ENCODE measurements at places on chromosomes 7 and 10. TPM values are rescaled to one million over a fixed set of nuclear protein-coding genes. Genes with fewer than 3 reads are reported as not detected.
A peak's percentile ranks its signal among the peaks of the same experiment; 100 is the strongest.

DNA sequence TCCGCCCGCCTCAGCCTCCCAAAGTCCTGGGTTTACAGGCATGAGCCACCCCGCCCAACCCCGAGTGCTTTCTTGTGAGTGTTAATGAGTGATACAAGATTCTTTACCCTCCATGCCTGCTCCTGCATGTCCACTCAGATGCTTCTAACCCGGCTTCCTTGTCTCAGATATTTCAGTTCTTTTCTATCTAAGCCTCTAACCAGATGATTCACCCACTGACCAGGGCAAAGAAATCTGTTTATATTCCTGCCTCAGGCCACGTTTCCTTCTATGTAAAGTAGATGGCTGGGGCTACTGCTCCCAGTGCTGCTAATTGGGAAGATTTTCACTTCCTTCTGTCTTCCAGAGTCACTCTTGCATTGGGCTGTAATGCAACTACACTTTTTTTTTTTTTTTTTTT lies 395.1 kb upstream of the ANKRD30A start:
- H3K36me3 ChIP-seq = no peaks in the 10 kb centered on the region
- no peak for DNase-seq
- H3K4me3 ChIP-seq = no peak overlapping the region
- peaks cover 15% of the 10 kb centered on the region for H3K4me1 ChIP-seq
- no peak overlapping the region for H3K27ac ChIP-seq
- no peaks in the 10 kb centered on the region for H3K27me3 ChIP-seq

GRCh38 chr10:27470885-27471284 lies 33.2 kb upstream of the RAB18 start:
- H3K4me3 ChIP-seq = no peak overlapping the region
- no peak overlapping the region for H3K27ac ChIP-seq
- no peak for DNase-seq
- H3K36me3 ChIP-seq = no peaks in the 10 kb centered on the region
- no peaks in the 10 kb centered on the region for H3K4me1 ChIP-seq

GRCh38 chr10:14608381-14609001 lies 166.2 kb downstream of the FAM107B start:
- H3K4me1 ChIP-seq = peaks cover 22% of the 10 kb centered on the region
- DNase-seq = no peak
- no peaks in the 10 kb centered on the region for H3K36me3 ChIP-seq
- H3K4me3 ChIP-seq = no peak overlapping the region
- H3K27me3 ChIP-seq = no peaks in the 10 kb centered on the region

GRCh38 chr7:137411446-137411845 lies 67.9 kb upstream of the PTN start:
- DNase-seq = no peak
- no peak overlapping the region for H3K4me3 ChIP-seq
- no peak overlapping the region for H3K27ac ChIP-seq
- H3K27me3 ChIP-seq = peaks cover 7% of the 10 kb centered on the region

GRCh38 chr7:32056767-32057166 lies 13.4 kb downstream of the PDE1C start:
- H3K4me3 ChIP-seq = no peak overlapping the region
- no peak for DNase-seq
- peaks cover 28% of the 10 kb centered on the region for H3K4me1 ChIP-seq
- H3K36me3 ChIP-seq = no peaks in the 10 kb centered on the region
- no peak overlapping the region for H3K27ac ChIP-seq

DNA sequence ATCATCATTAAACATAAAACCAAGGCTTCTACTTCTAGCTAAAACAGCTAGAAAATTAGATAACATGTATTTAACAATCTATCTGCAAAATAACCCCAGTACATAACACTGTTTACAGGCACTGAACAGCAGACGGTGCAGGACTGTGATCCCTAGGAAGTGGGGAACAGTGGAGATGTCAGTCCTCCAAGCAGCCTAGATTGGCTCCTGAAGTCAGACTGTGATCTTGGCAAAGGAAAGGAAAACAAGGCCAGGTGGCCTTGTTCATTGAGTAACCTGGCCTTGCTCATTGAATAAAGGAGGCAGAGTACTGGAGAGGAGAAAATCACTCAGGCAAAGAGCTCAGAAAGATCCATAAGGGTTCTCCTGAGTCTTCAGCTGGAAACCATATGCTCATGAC lies 77.7 kb upstream of the DIP2C start:
- H3K36me3 ChIP-seq = no peaks in the 10 kb centered on the region
- no peaks in the 10 kb centered on the region for H3K4me1 ChIP-seq
- no peak overlapping the region for H3K27ac ChIP-seq
- DNase-seq = no peak
- no peak overlapping the region for H3K4me3 ChIP-seq

- peaks cover 4% of the 10 kb centered on the region for H3K4me1 ChIP-seq
- H3K27me3 ChIP-seq = peaks cover 80% of the 10 kb centered on the region
- H3K4me3 ChIP-seq = peak overlapping the region; percentile 30
- no peaks in the 10 kb centered on the region for H3K36me3 ChIP-seq
- H3K27ac ChIP-seq = no peak overlapping the region
These were observed 559 bp downstream of the KCNMA1 start for GRCh38 chr10:77636967-77637531.

GRCh38 chr7:24898691-24899090 lies 81.3 kb downstream of the OSBPL3 start:
- no peak for DNase-seq
- H3K4me3 ChIP-seq = no peak overlapping the region
- H3K27ac ChIP-seq = no peak overlapping the region
- H3K4me1 ChIP-seq = no peaks in the 10 kb centered on the region

Gene SYT15
- 0.64 TPM for total RNA-seq

Gene SFMBT2
- 11.8 TPM for total RNA-seq

Gene GIGYF1
- 47.4 TPM for total RNA-seq

Gene RET
- total RNA-seq = 70.1 TPM

GRCh38 chr10:98267069-98267893 lies 713 bp downstream of the LOXL4 start:
- no peaks in the 10 kb centered on the region for H3K36me3 ChIP-seq
- DNase-seq = no peak
- no peak overlapping the region for H3K27ac ChIP-seq
- H3K4me3 ChIP-seq = peak overlapping the region; percentile 21
- no peaks in the 10 kb centered on the region for H3K4me1 ChIP-seq

Gene SLC35B4
- 22.1 TPM for total RNA-seq

GRCh38 chr7:102412548-102412947 lies 16.4 kb downstream of the PRKRIP1 start:
- peak; percentile 55 for DNase-seq
- peaks cover 74% of the 10 kb centered on the region for H3K36me3 ChIP-seq
- H3K27ac ChIP-seq = no peak overlapping the region
- H3K4me1 ChIP-seq = no peaks in the 10 kb centered on the region
- no peak overlapping the region for H3K4me3 ChIP-seq
- H3K27me3 ChIP-seq = no peaks in the 10 kb centered on the region

DNA sequence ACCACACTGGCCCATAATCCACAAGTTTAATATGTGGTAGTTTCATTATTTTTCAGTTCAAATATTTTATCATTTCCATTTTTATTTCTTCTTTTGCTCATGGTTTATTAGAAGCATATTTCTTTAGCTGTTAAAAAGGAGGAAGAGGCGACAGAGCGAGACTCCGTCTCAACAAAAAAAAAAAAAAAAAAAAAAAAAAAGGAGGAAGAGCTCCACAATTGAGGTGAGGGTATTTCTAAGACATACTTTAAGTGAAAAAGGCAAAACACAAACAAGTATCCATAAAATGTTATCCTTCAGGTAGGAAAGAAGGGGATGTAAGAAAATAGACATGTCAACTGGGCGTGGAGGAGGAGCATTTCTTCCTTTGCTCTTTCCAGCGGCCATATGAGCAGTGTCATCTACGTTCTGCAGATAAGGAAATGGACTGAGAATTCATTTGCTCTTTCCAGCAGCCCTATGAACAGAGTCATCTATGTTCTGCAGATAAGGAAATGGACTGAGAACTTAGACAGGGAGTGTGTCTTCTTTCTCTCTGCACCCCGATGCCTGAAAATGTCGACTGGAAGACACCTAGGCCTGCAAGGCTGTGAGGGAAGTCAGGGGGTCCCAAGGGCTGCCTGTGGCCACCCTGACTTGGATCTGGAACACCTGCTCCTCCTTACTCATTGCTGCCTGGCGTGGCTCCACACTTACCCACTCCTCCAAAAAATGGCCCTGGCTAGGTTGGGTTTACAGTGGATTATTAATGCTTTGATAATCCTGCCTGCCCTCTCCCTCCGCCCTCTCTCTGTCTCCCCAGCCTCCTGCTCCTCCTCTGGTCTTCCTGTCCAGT lies 18.9 kb upstream of the RAMP3 start:
- H3K4me1 ChIP-seq = no peaks in the 10 kb centered on the region
- H3K27me3 ChIP-seq = no peaks in the 10 kb centered on the region
- no peaks in the 10 kb centered on the region for H3K36me3 ChIP-seq
- H3K4me3 ChIP-seq = no peak overlapping the region
- H3K27ac ChIP-seq = no peak overlapping the region

DNA sequence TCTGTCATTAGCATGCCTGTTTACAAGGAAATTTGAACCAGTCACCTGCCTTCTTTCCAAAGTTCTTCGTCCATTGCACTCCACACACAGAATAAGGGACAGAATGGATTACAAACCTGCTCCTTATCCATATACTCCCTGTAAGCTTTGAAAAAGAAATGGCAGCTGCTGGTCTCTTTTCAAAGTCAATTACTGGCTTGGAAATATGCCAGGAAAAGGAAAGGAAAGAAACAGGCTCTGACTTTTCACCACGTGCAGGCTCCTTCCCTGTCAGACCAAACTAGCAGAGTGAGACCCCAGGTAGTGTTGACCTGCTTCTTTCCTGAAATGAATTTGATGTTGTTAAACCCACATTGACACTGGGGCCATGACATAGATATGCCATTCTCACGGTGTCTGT lies 84.5 kb downstream of the LHFPL3 start:
- DNase-seq = peak; percentile 1
- no peak overlapping the region for H3K27ac ChIP-seq
- no peaks in the 10 kb centered on the region for H3K36me3 ChIP-seq
- no peaks in the 10 kb centered on the region for H3K4me1 ChIP-seq
- H3K4me3 ChIP-seq = no peak overlapping the region
- peaks cover 3% of the 10 kb centered on the region for H3K27me3 ChIP-seq

- no peaks in the 10 kb centered on the region for H3K4me1 ChIP-seq
- H3K4me3 ChIP-seq = no peak overlapping the region
- H3K36me3 ChIP-seq = no peaks in the 10 kb centered on the region
- H3K27me3 ChIP-seq = no peaks in the 10 kb centered on the region
- no peak overlapping the region for H3K27ac ChIP-seq
These were observed 139.0 kb upstream of the MKLN1 start for GRCh38 chr7:131188367-131189339.

- H3K27ac ChIP-seq = no peak overlapping the region
- DNase-seq = no peak
- H3K27me3 ChIP-seq = no peaks in the 10 kb centered on the region
- no peak overlapping the region for H3K4me3 ChIP-seq
- H3K36me3 ChIP-seq = no peaks in the 10 kb centered on the region
These were observed 42.5 kb downstream of the ASZ1 start for GRCh38 chr7:117384688-117385362.

- H3K27me3 ChIP-seq = no peaks in the 10 kb centered on the region
- peaks cover 40% of the 10 kb centered on the region for H3K4me1 ChIP-seq
- peak; percentile 43 for DNase-seq
- H3K36me3 ChIP-seq = peaks cover 36% of the 10 kb centered on the region
- H3K27ac ChIP-seq = peak overlapping the region; percentile 79
- H3K4me3 ChIP-seq = no peak overlapping the region
These were observed 49.0 kb downstream of the TES start for GRCh38 chr7:116259156-116259870.

GRCh38 chr10:26407406-26407969 lies 30.7 kb upstream of the APBB1IP start:
- no peaks in the 10 kb centered on the region for H3K36me3 ChIP-seq
- peaks cover 52% of the 10 kb centered on the region for H3K27me3 ChIP-seq
- H3K4me1 ChIP-seq = no peaks in the 10 kb centered on the region
- no peak for DNase-seq
- no peak overlapping the region for H3K27ac ChIP-seq
- no peak overlapping the region for H3K4me3 ChIP-seq

Gene AASS
- 38.8 TPM for total RNA-seq

DNA sequence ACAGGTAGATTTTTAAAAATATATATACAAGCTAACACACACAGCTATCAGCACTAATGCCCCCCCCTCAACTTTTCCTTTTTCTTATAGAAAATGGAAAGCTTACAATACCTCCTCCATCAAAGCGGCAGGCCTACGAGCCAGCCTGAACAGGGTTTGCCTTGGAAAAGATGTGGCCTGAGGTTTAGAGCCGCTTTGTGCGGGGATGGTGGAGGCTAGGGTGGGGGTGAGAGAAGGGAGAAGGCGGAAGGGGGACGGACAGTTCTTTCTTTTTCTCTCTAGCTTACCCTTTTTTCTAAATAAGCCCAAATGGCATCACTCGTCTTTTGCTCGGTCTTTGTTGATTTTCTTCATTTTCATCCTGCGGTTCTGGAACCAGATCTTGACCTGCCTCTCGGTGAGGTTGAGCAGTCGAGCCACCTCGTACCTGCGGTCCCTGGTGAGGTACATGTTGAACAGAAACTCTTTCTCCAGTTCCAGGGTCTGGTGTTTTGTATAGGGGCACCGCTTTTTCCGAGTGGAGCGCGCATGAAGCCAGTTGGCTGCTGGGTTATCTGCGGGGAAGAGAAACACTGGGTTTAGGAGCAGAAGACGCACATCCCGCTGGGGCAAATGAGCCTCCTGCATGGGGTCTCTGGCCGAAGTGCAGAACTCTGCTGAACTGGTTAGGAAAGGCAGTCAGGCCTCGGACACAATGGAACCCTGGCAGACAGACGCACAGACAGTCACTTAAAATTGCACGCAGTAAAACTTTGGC lies 1.9 kb downstream of the HOXA9 start:
- no peak overlapping the region for H3K4me3 ChIP-seq
- H3K27ac ChIP-seq = no peak overlapping the region
- H3K4me1 ChIP-seq = no peaks in the 10 kb centered on the region

Gene TLL2
- 0.09 TPM for total RNA-seq

GRCh38 chr7:294440-295154 lies 4.6 kb downstream of the FOXL3 start:
- no peak overlapping the region for H3K27ac ChIP-seq
- no peak for DNase-seq
- no peak overlapping the region for H3K4me3 ChIP-seq
- no peaks in the 10 kb centered on the region for H3K36me3 ChIP-seq

GRCh38 chr7:34104992-34105391 lies 199.7 kb downstream of the BMPER start:
- no peaks in the 10 kb centered on the region for H3K36me3 ChIP-seq
- DNase-seq = no peak
- H3K27me3 ChIP-seq = no peaks in the 10 kb centered on the region
- no peak overlapping the region for H3K4me3 ChIP-seq

- H3K4me1 ChIP-seq = no peaks in the 10 kb centered on the region
- no peak for DNase-seq
- no peaks in the 10 kb centered on the region for H3K36me3 ChIP-seq
- H3K27ac ChIP-seq = no peak overlapping the region
- no peak overlapping the region for H3K4me3 ChIP-seq
These were observed 25.7 kb downstream of the CACNA2D1 start for GRCh38 chr7:82417898-82418297.
